NCI-H2081 treated with DMSO at 0.1 percent for 48 hours (cell line): ENCODE measurements at places on chromosomes 4 and X.

GRCh38 chr4:127414951-127415606 lies 217.7 kb upstream of the INTU start:
- no peak for DNase-seq

- no peak for DNase-seq
These were observed 55.7 kb upstream of the PDLIM3 start for GRCh38 chr4:185590982-185591381.

DNA sequence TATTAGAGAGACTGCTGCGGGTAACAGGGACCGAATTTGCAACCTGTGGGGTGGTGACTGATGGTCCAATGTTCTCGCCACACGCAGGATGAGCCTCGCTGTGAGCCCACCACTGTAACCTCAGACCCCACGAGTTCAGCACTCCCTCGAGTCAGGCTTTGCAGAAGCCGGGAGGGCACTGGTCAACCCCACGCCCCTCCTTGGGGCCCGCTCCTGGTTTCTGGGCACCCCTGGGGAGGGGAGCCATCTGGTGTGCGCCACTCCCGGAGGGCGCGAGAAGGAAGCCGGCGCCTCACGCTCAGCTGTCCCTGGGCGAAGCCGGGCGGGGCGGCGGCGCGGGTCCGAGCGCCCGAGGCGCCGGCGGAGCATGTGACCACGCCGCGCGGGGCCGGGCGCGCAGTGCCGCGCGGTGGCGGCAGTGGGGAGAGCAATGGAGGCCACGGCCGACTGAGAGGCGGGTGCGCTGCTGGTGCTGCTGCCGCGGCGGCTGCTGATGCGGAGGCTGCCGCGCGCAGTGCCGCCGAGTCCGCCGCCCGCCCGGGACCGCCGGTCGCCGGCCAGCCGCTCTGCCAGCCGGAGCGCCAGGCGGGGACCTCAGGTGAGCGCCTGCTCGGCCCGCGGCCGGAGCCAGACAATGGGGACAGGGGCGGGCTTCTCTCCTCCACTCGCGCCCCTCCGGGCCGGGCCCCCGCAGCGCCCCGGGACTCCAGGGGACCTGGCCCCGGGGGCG lies 100.1 kb downstream of the CEP135 start:
- DNase-seq: peak; percentile 31

- DNase-seq: no peak
These were observed 346.3 kb downstream of the FBXW7 start for GRCh38 chr4:152189451-152190179.

- no peak for DNase-seq
These were observed 422.4 kb upstream of the BOD1L1 start for GRCh38 chr4:14049946-14050345.

DNA sequence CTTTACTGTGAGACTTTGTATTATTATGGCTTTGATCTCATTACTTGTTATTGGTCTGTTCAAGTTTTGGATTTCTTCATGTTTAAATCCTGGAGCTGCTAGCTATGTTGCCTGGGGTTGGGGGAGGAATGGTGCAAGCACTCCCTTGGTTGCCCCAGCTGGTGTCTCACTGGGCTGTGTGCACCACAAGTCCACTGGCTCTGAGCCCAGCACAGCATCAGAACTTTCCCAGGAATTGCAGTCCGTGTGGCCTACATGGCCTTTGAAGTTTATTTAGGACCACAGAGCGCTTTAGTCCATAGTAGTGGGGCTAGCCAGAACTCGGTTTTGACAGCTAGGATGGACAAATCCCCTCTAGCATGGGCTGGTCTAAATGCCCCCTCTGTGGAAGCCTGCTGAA lies 278.8 kb upstream of the RPS6KA3 start:
- DNase-seq: no peak

- DNase-seq: no peak
These were observed 506.4 kb upstream of the PABPC4L start for GRCh38 chr4:134708026-134708425.

- DNase-seq: no peak
These were observed 1.2 kb downstream of the RAB9B start for GRCh38 chrX:103830848-103831247.

- no peak for DNase-seq
These were observed 39.7 kb downstream of the VEGFC start for GRCh38 chr4:176753049-176753448.

DNA sequence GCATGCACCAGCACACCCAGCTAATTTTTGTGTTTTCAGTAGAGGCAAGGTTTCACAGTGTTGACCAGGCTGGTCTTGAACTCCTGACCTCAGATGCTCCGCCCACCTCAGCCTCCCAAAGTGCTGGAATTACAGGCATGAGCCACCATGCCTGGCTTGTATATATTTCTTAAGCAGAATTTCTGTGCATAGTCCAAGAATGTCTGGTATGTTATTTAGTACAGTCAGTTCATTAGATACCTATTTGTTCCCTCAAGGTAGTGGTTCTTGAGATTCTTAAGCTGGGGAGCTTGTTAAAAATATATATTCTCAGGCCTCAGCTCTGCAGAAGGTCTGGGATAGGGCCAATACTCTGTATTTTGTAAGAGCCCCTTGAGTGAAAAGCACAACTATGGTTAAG lies 4.6 kb upstream of the SERTM2 start:
- no peak for DNase-seq

GRCh38 chr4:172992648-172993378 lies 175.8 kb upstream of the GALNT7 start:
- no peak for DNase-seq

DNA sequence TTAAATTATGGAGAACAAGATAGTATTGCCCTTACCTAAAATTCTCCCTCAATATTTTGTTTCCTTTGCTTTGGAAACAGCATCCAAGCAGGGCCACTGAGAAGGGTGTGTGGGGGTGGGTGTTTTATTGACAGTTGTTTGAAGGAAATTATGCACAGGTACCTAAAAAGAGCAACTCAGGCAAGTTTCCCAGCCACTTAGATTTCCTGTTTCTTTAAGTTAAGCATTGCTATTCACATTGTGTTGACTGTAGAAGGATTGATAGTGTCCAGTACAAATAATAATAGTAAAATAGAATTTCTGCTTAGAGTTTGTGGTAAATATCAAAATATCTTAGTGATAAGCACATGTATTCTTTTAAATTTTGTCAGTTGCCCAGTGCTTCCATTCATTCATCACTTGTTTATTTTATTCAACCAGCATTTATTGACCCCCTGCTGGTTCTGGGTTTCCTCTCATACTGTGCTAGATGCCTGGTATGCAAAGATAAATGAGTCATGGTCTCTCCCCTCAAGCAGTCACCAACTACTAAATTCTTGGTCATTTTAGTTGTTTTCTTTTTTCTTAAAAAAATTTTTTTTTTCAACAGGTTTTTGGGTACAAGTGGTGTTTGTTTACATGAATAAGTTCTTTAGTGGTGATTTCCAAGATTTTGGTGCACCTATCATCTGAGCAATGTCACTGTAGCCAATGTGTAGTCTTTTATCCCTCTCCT lies 50.0 kb downstream of the GALNT7 start:
- DNase-seq: no peak

DNA sequence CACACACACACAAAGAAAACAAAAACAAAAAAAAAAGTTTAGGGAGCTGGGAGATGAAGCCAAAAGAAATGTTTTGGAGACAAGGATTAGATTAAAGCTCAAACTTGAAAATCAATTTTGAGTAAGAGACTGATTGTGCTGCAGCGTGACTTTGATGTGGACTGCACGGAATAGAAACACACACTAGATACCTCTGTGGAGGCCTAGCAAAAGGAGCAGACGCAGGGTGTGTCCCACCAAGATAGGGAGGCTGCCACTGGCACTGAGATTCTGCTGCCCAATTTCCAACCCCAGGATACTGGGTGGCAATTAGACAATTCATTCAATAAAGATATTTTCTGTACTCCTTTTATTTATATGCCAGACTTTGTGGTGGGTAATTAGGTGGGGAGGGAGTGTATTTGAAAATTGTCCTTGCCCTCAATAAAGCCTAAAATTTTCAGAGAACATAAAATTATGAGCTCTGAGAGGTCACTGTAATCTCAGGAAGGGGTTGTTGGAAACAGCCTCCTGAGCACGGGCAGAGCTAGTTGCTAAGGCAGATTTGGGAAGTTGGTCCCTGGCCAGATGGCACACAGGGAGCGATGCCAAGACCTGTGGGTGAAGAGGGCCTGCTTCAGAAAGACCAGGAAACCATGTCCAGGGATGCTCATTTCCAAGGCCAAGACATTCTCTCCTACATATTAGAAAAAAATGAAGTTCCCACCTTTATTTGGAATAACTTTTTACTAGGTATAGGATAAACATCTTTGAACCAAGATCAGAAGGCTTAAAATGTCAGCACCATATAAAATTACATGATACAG lies 1.9 kb upstream of the PPP3CA start:
- DNase-seq: no peak

DNA sequence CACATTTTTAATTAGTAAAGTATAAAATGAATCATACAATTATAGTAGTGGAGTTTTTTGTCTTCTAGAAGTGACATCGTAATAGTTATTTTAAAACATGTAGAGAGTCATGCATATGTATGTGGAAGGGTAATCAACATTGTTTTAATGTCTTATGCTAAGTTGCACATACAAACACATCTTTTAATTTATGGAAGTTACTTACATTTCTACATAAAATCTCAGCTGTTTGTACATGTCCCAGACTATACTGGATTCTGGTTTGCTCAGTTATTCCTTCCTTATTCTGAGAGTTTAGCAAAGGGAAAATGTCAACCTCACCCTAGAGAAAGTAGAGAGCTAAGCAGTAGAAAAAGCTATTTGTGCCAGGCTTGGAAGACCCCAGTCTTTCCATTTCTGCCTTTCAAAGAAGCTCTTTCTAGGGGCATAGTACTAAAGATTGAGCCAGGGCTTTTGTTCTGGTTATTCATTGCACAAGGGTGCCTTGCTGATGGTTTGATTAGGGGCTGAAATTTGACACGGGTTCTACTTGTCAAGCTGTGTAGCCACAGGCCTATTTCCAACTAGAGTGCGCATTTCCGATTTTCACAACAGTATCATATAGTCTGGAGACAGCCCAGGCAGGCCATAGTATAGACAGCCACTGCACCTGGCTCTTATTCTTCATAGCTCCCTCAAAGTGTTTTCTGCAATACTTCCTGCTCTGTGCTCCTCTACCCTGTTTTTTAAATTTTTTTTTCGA lies 106.3 kb downstream of the RPA4 start:
- DNase-seq: no peak

GRCh38 chr4:86223472-86223871 lies 136.4 kb downstream of the MAPK10 start:
- no peak for DNase-seq

DNA sequence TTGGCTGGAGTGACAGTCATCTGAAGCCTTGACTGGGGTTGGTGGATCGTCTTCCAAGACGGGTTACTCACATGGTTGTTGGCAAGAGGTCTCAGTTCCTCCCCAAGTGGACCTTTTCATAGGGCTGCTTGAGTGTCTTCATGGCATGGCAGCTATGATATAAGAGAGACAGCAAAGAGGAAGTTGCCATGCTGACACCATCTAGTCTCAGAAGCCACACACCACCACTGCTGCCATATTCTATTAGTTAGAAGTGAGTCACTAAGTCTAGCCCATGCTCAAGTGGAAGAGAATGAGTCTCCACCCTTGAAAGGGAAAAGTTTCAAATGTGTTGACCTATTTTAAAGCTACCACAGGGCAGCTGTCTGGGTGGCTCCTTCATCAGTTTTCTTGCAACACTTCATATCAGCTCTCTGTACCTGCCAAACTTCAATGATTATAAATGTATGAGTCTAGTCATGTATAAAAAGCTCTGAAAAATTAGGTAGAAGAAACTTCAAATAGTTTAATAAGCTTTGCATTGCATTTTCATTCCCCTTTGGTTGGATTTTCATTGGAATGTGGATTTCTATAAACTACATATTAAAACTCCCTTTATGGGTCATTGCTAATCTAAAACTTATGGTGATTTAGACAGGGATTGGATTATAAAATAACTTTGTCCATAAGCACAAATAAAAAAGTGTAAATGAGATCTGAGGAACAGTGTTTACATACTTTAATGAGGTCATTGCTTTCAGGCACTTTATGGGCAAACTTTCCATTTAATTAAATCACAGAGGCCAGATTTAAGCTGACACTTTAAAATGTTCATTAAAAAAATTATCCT lies 68.0 kb upstream of the ATXN3L start:
- no peak for DNase-seq

DNA sequence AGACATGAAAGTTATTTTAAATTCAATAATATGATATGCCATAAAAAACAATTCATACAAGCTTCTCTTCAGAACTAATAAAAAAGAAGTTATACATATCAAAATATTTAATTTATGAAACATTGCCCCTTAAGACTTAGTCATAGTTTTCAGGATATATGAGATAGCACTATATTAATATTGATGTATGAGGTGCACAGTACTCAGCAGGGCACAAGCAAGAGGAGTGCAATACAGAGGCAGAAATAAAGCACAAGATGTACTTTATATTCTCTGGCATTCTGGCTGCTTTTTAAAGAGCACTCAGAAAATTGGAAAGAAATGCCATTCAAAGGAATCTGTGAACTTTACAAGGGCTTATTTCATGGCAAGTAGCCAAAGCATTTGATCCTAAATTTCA lies 274.9 kb downstream of the CPXCR1 start:
- DNase-seq: no peak

- no peak for DNase-seq
These were observed 456.8 kb upstream of the AMOT start for GRCh38 chrX:113297437-113297836.

GRCh38 chr4:22094217-22094616 lies 145.6 kb upstream of the KCNIP4 start:
- no peak for DNase-seq

DNA sequence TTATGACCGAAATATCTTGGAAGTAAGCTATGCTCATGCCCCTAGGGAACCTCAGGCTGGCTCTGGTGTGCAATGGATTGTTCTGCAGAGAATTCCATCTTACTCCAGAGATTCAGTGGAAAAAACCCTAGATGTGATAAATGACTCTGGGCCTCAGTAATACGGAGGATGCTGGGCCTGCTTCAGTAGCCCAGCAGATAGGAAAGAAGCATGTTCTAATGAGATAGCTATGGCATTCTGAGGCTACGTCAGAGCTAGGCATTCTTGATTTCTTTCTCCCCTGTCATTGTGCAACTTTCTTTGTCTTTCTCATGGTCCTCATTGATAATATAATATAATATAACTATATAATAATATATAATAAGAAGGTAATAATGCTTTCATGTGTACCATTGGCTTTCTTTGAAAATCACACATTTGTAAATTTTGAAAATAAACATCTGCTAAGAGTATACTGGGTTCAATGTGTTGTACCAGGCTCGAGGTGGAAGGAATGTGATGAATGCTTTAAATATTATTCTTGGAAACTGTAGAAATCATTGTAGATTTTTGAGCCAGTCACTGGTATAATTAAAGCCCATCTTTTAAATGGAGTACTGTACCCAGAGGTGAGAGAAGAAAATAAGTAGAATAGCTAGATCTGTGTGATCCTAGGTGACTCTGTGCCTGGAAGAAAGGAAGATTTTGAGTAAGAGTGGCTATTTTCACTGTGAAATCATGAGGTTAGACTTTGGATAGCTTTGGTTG lies 152.0 kb downstream of the IL15 start:
- DNase-seq: no peak

GRCh38 chrX:48883729-48884128 lies 13.8 kb downstream of the TIMM17B start:
- no peak for DNase-seq

GRCh38 chrX:68832101-68832416 lies 3.2 kb downstream of the EFNB1 start:
- DNase-seq: no peak

- no peak for DNase-seq
These were observed 242.8 kb downstream of the PCDH7 start for GRCh38 chr4:30962939-30963338.
